ENCODE measurements at places on chromosomes 12 and 14.

DNA sequence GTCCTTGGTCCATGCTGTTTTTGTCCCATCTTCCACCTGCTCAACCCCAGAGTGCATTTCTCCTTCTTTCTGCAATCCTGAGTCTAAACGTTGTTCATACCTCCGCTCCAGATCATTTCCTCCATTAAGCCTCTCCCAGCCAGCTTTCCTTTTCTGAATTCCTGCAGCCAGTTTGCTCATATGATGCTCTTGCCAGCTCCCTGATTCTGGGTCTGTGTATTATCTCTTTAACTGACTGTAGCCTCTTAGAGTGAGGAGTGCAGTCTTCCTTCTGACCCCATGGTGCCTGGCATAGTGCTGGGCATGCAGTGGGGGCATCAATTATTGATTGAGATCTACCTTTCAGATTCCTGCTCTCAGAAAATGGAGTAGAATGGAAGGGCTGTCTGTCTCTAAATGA is 11.5 kb upstream of the TBPL2 start:
- no peak for DNase-seq

DNA sequence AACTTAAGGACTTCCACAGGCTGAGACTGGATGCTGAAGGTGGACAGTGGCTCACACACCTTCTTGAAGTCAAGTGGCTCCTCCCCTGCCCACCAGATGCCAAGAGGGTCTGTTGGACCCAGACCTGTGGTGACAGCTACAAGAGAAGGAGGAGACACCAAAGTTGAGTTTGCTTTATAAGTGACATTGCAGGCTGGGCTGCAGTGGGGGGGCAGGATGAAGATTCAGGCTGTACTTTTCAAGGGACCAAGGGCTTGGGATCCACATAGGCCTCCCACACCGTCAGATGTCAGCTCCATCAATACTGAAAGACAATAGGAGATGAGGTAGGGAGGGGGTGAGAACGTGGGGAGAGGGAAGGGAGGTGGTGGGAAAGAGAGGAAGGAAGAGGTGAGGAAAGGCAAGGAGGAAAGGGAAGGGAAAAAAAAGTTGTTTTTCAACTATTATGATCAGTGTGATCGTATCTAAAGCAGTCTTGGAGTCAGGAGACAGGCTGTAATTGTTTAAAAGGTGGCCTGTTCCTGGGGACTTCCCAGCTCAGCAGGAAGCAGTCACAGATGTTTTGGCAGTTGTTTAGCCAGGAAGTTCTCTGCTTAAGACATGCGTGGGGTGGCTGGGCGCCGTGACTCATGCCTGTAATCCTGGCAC is 84.1 kb upstream of the RESF1 start:
- no peak for DNase-seq

- DNase-seq = no peak
Observed at GRCh38 chr14:28999656-29000055, 233.1 kb downstream of the FOXG1 start.

DNA sequence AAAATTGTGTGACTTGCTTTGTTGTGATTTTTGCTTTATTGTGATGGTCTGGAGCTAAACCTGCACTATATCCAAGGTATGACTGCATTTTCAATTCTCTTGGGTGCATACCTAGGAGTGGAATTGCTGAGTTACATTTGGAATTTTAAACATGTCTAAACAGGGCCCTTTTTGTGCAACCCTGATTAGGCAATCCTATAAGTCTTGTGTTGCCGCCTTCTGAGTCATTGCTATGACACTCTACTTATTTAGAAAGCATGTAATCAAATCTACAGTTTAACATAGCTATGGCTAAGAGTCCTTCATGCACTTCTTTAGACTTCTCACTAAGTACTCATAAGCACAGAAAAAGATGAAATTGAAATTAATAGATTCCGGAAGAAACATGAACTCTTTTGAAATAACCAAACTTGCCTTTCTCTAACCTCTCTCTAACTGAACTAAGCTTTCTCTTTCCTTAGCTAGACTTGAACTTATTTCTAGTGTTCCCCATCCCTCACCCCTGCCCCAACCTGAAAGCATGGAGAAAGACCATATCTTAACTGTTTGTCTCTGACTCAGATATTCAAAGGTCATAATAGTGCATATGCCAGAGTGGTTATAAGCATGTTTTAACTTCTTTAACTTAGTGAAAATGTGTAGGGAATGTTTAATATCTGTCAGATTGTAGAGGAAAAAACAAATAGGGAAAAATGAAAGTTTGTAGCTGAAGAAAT is 203.0 kb downstream of the SNAPC1 start:
- no peak for DNase-seq

DNA sequence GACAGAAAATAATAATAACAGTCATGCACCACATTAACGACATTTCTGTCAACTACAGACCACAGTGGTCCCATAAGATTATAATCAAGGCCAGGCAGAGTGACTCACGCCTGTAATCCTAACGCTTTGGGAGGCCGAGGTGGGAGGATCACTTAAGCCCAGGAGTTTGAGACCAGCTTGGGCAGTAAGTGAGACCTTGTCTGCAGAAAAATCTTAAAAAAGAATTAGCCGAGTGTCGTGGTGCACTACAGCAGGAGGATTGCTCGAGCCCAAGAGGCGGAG is 8.6 kb downstream of the NAB2 start:
- DNase-seq = no peak

- DNase-seq = no peak
Observed at GRCh38 chr12:57998251-57998650, 56.9 kb downstream of the ATP23 start.

DNA sequence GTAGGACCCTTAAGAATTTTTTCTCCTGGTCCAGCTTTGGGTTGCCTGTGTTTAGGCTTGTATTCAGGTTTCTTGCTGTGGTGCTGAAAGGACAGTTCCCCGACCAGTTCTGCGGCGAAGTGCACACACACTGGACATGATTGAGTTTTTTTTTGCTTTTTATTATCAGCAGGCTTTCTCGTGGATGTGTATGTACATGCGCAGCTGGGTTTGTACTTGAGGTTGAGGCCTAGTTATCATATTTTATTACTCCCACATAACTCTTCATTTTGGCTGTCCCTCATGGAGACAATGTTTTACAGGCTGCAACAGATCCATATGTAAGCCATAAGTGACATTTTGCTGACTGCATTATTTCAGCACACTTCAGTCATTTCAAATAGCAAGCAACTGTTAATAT is 2.5 kb downstream of the SCN8A start:
- no peak for DNase-seq

DNA sequence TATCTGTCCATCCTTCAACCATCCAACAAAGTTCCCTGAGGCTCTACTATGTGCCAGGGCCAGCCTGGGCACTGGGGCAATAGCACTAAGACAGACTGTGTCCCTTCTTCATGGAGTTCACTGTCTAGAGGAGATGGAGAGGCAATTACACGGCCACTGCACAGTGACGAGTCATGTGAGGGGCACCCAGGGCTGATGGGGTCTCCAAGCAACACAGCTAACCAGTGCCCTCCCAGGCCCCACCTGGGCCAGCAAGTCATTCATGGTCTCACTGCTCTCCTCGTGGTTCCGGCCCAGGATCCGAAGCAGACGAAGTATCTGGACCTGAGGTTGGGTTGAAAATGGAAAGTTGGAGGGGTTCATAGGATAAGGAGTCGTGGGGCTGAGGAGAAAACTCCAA is 2.7 kb downstream of the AP1G2 start:
- DNase-seq = no peak

DNA sequence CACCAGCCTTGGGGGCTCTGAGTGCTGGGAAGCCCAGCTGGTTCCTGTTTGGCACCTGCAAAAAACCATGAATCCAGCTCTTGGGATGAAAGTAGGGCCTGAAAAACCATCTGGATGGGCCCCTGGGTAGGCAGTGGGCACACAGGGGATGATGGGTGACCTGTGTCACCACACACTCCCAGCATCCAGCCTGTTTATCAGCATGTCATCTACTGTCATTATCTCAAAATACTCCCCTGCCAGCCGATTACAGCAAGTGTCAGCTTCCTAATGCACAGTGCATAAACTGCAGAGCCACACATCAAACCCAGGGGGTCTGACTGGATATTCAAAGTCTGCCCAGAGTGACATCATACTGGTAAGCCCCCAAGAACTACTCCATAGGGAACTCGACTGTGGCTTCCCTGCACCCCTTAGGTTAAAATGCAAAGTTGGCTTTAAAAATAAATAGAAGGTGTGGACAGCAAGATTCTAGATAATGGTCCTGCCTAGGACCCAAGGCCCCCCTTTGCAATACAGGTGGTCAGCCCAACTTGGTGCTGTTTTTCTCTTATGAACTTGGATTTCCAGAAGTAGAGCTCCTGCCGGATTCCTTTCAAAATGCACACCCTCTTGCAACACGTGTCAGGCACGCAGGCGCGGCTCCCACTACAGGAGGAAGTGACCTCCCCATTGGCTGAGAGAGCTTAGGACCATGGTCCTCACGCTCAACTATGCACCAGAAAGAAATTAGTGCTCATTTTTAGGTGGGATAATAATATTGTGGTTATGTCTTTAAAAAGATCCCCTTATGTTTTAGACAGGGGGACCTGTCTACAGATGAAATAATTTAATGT is 94.1 kb downstream of the GCH1 start:
- DNase-seq = no peak

DNA sequence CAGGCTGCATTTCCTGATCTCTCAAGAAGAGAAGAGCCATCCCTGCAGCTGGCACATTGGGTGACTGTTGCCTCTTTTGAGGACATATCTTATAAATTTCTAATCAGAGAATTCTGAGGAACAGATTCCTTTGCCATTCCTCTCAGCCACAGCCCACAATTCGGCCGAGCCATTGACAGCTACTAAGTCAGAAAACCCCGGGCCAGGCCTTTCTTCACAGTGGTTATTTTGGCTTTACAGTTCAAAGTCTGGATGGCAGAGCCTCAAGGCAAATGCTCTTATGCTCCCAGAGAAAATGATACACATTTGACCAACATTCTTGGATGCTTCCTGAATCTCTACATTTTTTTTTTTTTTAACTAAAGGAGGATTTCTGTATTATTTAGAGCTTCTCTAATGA is 138.4 kb upstream of the FRMD6 start:
- DNase-seq = no peak

Measured in NCI-H1105 treated with DMSO at 0.1 percent for 48 hours (cell line).